ENCODE measurements at places on chromosomes 13 and 19.

DNA sequence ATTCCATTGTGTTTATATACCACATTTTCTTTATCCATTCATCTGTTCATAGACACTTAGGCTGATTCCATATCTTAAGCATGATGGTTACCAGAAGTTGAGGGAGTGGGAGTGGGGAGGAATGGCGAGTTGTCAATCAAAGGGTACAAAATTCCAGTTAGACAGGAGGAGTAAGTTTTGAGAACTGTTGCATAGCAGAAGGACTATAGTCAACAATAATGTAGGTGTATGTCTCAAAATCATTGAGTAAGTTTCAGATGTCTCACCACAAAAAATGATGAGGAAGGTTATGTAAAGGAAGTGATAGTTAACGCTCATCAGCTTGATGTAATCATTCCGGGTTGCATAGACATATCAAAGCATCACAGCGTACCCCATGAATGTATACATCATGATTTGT is 4.6 kb upstream of the UBL3 start:
- DNase-seq = no peak

GRCh38 chr19:10899151-10899653 is 27.8 kb downstream of the CARM1 start:
- no peak for DNase-seq

GRCh38 chr13:28716511-28716910 is 2.3 kb downstream of the SLC46A3 start:
- no peak for DNase-seq

- no peak for DNase-seq
Measured at GRCh38 chr13:106078191-106078590, 457.3 kb downstream of the EFNB2 start.

DNA sequence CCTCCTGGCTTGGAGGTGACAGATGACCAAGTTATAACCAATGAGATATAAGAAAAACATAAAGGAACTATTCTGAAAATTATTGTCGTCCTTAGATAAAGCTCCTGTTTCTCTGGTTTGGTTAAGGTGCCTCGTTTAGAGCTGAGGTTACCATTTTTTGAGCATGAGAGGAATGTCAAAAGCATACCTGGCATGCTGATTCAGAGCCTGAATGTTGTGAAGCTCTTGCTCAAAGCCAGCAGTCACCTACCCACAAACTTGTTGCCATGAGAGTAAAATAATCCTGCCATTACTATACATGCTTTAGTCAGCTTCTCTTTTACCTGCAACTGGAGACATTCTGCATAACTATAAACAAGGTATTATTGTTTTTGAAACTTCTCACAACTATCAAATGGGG is 1116.2 kb downstream of the DIAPH3 start:
- DNase-seq = no peak

GRCh38 chr19:10639836-10640235 is 14.3 kb upstream of the ILF3 start:
- DNase-seq = no peak

GRCh38 chr13:91045351-91046034 is 302.0 kb upstream of the MIR17HG start:
- DNase-seq = no peak

GRCh38 chr19:6450166-6450565 is 9.4 kb downstream of the SLC25A23 start:
- DNase-seq = no peak

GRCh38 chr13:25943081-25943480 is 108.7 kb downstream of the SHISA2 start:
- no peak for DNase-seq

GRCh38 chr13:111388851-111389500 is 68.5 kb downstream of the TEX29 start:
- no peak for DNase-seq

GRCh38 chr13:71291842-71292146 is 575.2 kb downstream of the DACH1 start:
- DNase-seq = no peak

DNA sequence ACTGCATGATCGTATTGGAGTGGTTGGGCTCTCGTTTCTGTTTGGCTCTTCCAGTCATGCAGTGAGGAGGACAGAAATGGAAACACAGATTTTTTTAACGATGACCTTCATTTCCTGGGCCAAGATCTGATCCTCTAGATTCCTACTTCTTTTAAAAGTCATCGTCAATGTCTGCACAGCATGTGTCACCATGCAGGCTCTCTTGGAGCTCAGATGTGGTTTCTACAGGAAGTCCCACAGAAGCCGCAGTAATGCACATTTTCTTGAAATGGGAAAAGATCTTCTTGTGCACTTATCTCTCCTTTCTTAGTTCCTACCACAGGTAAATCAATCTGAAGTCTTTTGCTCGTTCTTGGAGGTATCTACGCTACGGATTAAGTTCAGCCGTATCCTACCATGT is 626.9 kb downstream of the EFNB2 start:
- no peak for DNase-seq

DNA sequence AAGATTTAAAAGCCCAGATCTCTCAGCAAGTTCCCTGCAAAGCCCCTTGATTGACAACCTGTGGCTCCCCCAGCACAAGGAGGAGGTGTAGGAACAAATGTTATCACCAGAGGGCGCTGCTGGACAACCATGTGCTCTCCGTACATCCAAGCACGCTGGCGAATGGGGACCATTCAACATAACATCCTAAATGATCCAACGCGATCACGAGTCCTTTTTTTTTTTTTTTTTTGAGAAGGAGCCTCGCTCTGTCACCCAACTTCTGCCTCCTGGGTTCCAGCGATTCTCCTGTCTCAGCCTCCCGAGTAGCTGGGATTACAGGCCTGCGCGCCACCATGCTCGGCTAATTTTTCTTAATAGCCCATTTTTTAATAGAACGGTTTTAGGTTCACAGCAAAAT is 52.0 kb downstream of the NWD1 start:
- DNase-seq = peak; percentile 70

DNA sequence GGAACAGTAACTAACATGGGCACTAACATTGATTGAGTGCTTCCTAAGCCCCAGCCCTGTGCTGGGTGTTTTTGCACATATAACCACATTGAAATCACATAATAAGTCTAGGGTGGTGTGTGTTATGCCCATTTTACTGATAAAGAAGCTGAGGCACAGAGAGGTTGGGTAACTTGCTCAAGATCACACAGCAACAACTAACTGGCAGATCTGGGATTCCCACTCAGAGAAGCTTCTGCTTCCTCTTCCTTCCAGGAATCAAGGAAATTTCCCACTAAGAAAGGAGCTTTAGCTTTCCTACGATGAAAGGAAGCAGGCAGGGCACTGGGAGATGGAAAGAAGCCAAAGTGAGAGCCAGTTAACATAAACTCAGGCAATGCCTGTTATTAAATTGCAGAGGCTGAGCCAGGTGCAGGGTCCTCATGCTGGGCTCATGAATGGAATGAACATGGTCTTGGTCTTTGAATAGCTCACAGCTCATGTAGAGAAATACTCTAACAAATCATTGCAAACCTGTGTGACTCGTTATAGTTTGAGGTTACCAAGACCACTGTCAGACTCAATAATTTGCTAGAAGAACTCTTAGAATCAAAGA is 10.1 kb downstream of the SSC5D start:
- DNase-seq = no peak

DNA sequence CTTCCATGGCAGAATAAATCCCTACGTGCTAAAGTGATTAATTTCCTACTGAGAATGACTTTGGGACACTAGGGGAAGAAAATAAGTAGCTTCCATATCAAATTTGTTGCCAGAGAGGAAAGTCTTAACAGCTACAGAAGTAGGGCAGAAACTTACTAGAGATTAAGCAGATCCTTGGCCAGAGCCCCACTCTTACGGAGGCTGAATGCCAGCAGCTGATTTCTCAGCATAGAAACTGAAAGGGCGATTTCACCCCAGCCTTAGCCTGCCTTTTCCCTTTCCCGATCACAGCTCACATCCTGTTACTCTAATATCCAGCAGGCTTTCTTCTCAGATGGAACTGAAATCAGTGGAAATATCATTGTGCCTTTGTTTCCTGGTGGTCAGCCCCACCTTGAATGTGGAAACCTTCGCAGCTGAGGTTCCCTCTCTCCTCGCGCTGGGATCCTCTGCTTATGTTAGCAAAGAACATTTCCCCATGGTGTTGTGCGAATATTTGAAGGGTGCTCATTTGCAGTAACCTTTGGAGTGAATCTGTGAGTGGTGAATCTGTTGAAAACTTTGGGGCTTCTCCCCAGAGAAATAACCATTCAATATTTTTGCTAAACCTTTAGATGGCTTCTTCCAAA is 8.4 kb downstream of the FAM124A start:
- no peak for DNase-seq

GRCh38 chr19:31531326-31531725 is 182.1 kb upstream of the TSHZ3 start:
- no peak for DNase-seq

- DNase-seq = no peak
Measured at GRCh38 chr13:49746111-49746510, 46.4 kb downstream of the KPNA3 start.

DNA sequence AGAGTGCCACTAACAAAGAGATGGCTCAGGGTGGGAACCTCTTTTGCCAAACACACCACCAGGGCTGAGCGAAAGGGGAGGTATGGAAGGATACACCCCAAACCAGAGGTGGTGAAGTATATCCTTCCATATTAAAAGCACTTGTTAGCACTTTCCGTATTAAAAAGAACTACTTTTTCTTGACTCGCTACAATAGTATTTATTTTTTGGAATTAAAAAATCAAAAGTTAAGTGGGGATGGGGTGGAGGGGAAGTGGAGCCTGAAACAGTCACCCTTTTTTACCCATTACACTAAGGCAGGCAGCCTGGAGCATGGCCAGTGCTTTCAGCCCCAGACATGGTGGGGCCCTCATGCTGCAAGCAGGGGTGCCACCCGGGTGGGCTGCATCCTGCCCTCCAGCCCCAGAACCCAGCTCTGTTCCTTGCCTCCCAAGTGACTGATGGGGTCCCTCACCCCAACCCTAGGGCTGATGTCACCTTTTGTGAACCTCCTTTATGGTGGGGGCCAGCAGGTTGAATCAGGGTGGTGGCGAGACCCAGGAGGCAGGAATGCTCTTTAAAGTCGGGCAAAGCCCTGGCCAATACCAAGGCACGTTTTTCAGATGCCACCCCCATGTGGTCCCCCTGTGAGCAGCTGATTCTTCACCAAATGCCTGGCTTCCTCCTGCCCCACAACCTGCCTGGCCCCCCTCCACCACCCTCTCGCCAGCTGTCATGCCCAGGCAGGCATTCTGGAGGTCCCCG is 31.0 kb downstream of the LYL1 start:
- no peak for DNase-seq

DNA sequence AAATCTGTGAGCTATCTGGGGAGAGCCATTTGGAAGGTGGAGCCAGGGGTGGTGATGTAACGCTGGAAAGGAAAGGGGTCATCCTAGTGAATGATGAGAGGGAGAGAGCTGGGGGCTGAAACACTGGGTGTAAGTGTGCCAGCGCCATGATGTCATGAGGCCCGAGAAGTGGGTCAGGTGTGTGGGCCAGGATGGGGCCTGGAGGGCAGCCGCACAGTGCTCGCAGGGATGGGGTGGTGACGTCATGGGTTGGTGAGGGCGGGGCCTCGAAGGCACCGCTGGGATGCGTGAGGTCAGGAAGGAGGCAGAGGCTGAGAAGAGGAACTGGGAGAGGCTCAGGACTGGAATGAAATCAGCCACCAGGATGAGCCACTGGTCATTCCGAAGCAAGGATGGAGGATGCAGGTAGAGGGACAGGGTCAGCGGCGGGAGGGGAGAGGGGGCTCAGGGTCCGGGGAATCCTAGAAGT is 4.4 kb downstream of the CCDC61 start:
- peak; percentile 7 for DNase-seq

GRCh38 chr13:111662451-111662850 is 342.0 kb downstream of the TEX29 start:
- no peak for DNase-seq

DNA sequence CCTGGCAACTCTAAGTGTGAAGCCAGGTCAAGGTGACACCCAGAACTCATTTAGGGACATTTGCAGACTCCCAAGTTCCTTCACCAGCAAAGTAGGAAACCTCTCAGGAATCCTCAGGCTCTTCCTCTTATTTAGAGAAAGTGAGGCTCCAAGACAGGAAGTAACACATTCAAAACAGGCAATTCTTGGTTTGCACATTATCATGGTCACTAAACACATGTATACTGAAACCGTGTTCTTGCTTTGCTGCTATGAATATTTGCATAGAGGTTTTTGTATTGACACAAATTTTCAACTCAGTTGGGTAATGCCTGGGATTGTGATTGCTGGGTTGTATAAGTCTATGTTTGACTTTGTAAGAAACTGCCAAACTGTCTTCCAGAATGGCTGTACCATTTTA is 13.2 kb upstream of the URI1 start:
- no peak for DNase-seq

DNA sequence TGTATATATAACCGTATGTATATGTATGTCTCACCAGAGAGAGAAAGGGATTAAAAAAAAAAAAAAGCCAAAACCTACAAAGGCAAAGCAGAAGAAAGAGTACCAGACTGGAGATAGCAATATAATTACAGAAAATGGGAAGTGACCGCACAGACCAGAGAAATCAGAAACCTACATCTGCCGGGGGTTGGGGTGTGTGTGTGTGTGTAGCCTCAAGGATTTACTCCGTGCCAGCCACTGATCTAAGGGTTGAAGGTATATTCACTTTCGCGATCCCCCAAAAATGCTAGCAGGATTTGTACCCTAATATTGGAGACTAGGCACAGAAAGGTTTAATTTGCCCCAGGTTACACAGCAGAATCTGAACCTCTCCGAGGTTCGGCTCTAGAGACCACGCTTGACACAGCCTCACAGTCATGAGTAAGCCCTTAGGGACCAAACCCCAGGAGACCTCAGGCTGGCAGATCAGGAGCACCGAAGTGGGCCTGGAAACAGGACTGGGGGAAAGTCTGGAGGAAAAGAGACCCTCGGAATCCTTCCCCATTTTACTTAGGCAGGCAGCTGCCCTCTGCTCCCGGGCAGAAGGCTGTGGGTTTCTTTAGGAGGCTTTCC is 14.8 kb downstream of the ARL11 start:
- DNase-seq = no peak

DNA sequence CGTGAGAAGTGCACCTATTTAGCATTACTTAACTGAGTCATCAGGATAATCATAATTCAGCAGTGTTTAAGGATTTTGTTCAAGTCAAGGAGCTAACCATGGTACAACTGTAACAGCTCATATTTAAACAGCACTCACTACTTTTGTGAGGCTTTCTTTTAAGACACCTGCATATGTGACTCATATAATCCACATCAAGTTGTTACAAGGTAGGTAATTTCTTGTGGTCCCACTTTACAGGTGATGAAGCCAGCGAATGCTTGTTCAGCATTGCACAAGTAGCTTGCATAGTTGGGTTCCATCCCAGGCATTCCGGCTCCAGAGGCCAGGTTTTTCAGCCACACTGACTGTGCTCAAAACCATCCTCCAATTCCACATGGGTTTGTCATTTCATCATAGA is 569.2 kb downstream of the MYO16 start:
- no peak for DNase-seq

- DNase-seq = no peak
Measured at GRCh38 chr19:7927605-7928333, 1.8 kb upstream of the CTXN1 start.

GRCh38 chr13:26619358-26619757 is 61.9 kb downstream of the WASF3 start:
- DNase-seq = no peak
